Bronchial smooth muscle cell (primary cell): ENCODE measurements at places on chromosomes 11 and 22. TPM values are rescaled to one million over a fixed set of nuclear protein-coding genes. Genes with fewer than 3 reads are reported as not detected.

FAT3 gene
- under 0.01 and 0.16 TPM in 2 replicates for total RNA-seq

CATSPER1 gene
- under 0.01 TPM in 1 of 2 replicates, not detected in the other for total RNA-seq

CLTCL1 gene
- total RNA-seq: 7.3 and 8.4 TPM in 2 replicates

IL17REL gene
- not detected in 2 replicates for total RNA-seq

ZNF70 gene
- total RNA-seq: 1.6 and 2.0 TPM in 2 replicates

HEPN1 gene
- not detected in 2 replicates for total RNA-seq

RHOG gene
- total RNA-seq: 7.2 and 8.4 TPM in 2 replicates

GNG3 gene
- not detected in 2 replicates for total RNA-seq

SEC14L6 gene
- total RNA-seq: 0.16 and 0.60 TPM in 2 replicates

MMP27 gene
- not detected in 2 replicates for total RNA-seq

CLDN5 gene
- total RNA-seq: 0.43 and 0.63 TPM in 2 replicates

TRIM51 gene
- not detected in 2 replicates for total RNA-seq

GRAP2 gene
- 0.09 TPM in 1 of 2 replicates, not detected in the other for total RNA-seq

CASP4 gene
- 94.9 and 107 TPM in 2 replicates for total RNA-seq

GLB1L2 gene
- total RNA-seq: 0.09 TPM in 1 of 2 replicates, not detected in the other

AAMDC gene
- 46.9 and 48.4 TPM in 2 replicates for total RNA-seq

PARVG gene
- total RNA-seq: 0.09 TPM in 1 of 2 replicates, not detected in the other

SYCE3 gene
- 0.94 TPM in 1 of 2 replicates, not detected in the other for total RNA-seq

NAALAD2 gene
- total RNA-seq: 0.47 and 1.7 TPM in 2 replicates

BAIAP2L2 gene
- 0.69 and 1.1 TPM in 2 replicates for total RNA-seq

MUC5AC gene
- total RNA-seq: under 0.01 TPM in 1 of 2 replicates, not detected in the other

MS4A3 gene
- total RNA-seq: not detected in 2 replicates

DCDC1 gene
- 0.32 and 0.34 TPM in 2 replicates for total RNA-seq

TSKU gene
- 9.3 TPM in 2 replicates for total RNA-seq

PHOX2A gene
- total RNA-seq: not detected in 2 replicates

ACR gene
- total RNA-seq: not detected in 2 replicates

TRPM5 gene
- total RNA-seq: 0.09 TPM in 1 of 2 replicates, not detected in the other

TEX12 gene
- 0.16 TPM in 1 of 2 replicates, not detected in the other for total RNA-seq

OR10V1 gene
- total RNA-seq: not detected in 2 replicates

RAB39A gene
- not detected in 2 replicates for total RNA-seq

CELSR1 gene
- total RNA-seq: 0.43 and 1.4 TPM in 2 replicates

UBQLNL gene
- 0.16 and 0.17 TPM in 2 replicates for total RNA-seq

PRAME gene
- not detected in 2 replicates for total RNA-seq

CEND1 gene
- 0.69 and 2.0 TPM in 2 replicates for total RNA-seq

CSF2RB gene
- under 0.01 TPM in 1 of 2 replicates, not detected in the other for total RNA-seq

F2 gene
- total RNA-seq: 0.16 TPM in 1 of 2 replicates, not detected in the other

RCOR2 gene
- 3.5 and 4.9 TPM in 2 replicates for total RNA-seq

C11orf87 gene
- 0.16 TPM in 1 of 2 replicates, not detected in the other for total RNA-seq

ACTN3 gene
- total RNA-seq: 0.17 and 0.32 TPM in 2 replicates

LARGE2 gene
- under 0.01 TPM in 1 of 2 replicates, not detected in the other for total RNA-seq

ARHGAP8 gene
- under 0.01 and 0.86 TPM in 2 replicates for total RNA-seq

OR8D4 gene
- total RNA-seq: not detected in 2 replicates

OR5F1 gene
- total RNA-seq: not detected in 2 replicates

PKP3 gene
- total RNA-seq: 1.5 and 3.2 TPM in 2 replicates

TLCD5 gene
- total RNA-seq: 6.8 and 6.9 TPM in 2 replicates
